NCI-H69 (cell line): ENCODE measurements at places on chromosomes 6 and 20.
A peak's percentile ranks its signal among the peaks of the same experiment; 100 is the strongest.

DNA sequence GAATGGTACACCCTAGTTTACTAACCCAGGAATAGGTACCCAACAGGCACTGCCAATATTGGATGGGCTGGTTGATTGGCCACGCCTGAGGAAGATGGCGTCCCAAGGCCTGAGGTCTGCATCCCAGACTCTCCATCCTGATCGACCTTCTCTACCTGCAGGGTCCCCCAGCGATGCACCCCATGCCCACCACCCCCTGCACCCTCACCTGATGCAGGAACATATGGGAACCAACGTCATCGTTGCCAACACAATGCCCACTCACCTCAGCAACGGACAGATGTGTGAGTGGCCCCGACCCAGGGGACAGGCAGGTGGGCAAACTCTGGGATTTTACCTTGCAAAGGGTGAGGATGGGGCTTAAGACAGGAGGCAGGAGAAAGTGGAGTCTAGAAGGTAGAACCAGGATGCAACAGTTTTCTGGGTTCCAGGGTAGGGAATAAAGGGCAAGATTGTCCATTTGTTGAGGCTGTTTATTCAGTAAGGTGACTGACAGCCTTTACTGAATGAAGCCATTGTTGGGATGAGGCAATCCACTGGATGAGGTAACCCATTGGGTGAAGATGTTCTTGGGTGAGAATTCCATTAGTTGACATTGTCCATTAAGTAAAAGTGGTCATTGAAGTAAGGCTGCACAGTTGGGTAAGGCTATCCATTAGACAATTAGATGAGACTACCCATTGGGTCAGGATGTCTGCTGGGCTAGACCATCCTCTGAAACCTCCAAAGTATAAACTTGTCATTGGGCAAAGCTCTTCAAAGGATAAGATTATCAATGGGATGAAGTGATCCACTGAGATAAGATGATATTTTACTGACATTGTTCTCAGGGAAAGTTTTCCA, 47.3 kb upstream of the TTPAL start:
- no peak for DNase-seq

DNA sequence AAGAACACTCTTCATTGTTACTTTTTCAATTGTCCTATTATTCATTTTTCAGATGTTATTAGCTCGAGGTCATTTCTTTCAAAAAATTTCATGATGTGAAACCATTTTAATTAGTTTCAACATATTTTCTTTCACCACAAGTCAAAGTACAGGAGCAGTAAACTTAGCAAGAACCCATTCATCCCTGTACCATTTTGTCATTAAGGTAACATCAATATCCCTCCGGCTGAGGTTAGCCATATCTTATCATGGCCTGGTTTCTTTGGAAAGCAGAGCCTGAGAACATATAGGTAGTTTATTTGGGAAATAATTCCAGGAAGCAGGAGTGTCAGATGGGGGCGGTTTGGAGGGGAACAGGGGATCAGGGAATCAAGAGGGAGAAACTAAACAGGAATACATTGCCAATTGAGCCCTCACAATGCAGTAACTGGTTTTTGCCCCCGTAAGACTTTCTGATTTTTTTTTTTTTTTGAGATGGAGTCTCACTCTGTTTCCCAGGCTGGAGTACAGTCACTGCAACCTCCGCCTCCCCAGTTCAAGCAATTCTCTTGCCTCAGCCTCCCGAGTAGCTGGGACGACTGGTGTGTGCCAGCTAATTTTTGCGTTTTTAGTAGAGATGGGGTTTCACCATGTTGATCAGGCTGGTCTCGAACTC, 83.7 kb downstream of the MKKS start:
- no peak for DNase-seq

DNA sequence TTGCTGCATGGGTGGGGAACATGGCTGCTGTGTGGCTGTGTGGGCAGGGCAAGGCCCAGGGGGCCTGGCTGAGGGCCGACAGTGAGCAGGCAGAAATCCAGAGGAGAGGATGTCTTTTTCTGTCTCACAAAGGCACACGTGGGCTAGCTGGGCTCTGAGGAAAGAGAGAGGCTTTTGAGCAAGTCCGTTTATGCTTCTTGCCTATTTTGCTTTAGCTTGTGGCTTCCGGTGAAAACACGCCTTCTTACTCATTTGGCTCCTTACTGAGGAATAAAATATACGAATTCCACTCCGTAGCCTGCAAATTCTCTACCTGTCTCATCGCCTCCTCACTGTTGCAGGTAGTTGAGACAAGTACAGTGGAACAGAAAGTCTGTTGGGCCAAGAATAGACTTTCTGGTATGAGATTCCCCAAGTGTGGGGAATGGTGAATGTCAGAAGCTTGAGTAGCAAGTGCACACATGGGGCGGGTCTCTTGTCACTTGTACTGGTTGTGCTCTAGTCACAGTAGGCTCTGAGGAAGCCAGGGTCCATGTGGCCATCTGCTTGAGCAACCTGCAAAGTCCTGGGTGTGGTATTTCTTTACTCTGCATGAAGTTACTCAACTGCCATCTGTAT, 28.4 kb downstream of the WRNIP1 start:
- peak; percentile 64 for DNase-seq

- no peak for DNase-seq
Measured at GRCh38 chr6:134642279-134642678, 307.6 kb downstream of the ALDH8A1 start.

GRCh38 chr6:5506149-5506548, 244.8 kb downstream of the FARS2 start:
- no peak for DNase-seq

DNA sequence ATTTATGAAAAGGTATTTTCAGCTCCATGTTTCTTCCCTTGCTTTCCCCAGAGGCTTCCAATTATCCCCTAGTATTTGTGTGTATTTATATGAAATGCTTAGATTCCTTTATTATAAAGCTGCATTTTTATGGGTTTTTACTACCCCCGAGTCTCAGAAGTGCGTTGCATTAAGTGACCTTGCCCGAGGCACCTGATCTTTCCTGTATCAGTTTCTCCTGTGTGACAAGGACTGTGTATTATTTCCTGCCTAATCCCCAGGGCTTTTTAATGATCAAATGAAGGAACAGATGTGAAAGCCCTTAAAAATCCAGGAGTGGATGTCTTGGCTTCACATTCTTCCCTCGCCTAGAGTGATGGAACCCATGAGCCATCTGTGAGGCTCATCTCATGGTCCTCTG, 118.8 kb downstream of the TULP4 start:
- DNase-seq: no peak

DNA sequence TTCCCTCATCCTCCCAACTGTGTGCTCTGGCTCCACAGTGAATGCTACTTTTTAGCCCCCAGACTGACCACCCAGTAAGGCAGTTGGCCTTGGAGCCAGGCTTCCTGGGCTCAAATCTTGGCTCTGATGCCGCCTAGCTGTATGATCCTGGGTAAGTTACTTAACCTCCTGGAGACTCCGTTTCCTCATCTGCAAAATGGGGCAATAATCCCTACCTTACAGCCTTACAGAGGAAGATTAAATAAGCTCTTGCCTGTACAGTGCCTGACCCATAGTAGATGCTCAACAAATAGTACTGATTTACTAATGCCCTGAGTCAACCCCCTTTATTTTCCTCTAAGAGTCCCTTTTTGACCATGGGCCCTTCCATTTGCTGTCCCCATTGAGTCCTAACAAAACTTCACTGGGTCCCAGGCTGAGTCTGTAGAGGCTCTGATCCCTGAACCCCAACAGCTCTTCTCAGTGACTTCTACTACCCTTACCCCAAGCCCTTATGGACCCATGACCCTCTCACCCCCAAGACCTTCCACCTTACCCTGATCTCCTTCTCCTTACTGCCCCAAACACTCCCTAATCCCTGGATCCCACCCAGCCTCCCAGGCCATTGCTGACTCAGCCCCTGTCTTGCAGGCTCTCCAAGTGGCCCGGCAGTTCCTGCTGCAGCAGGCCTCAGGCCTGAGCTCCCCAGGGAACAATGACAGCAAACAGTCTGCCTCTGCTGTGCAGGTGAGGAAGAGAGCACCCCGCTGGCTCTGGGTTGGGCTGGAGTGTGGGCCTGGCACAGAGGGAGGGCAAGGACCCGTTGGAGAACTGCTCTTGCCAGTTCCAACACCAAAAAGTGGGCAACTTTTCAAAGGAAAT, 31.4 kb downstream of the FOXP4 start:
- peak; percentile 98 for DNase-seq

DNA sequence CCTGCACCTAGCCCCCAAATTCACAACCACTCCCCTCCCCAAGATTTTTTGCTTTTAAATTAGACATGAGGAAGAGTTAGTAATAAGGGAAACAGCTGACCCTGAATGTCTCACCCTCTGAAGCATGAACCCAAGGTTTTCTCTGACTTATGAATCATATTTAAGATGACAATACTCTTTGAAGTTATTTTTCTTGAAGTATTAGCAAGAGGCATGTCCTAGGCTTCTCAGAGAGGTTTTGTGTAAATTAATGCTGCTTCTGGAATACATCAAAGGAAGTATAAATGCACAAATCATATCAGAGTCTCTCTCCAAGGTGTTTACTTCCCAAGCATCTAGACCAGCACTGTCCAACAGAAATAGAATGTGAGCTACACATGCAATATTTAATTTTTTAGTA, 408.1 kb upstream of the MARCKS start:
- no peak for DNase-seq

GRCh38 chr6:144216668-144217218, 66.4 kb downstream of the STX11 start:
- no peak for DNase-seq

- DNase-seq: peak; percentile 54
Measured at GRCh38 chr6:152135755-152136448, 328.4 kb downstream of the ESR1 start.

- DNase-seq: no peak
Measured at GRCh38 chr6:54071821-54072340, 39.4 kb upstream of the MLIP start.

DNA sequence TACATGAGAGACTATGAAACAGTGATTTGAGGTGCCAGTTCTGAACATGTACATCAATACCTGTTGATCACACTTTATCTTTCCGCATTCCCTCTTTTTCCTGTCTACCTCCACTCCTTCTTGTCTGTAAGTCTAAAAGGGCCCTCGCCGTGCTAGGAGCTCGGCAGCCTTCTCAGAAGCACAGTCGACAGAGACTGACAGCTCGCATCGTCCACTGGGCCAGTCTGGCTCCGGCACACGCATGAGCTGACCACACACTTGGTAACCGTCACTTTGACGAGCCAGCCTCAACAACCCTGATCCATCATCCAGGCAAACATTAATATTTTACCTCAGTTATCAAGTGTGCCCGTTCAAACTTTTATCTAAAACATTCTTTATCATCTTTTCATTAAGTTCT, 265.3 kb downstream of the TFAP2A start:
- no peak for DNase-seq

GRCh38 chr6:139361211-139361610, 13.2 kb downstream of the CITED2 start:
- DNase-seq: peak; percentile 62

- DNase-seq: no peak
Measured at GRCh38 chr6:144912474-144912873, 627.3 kb downstream of the UTRN start.

DNA sequence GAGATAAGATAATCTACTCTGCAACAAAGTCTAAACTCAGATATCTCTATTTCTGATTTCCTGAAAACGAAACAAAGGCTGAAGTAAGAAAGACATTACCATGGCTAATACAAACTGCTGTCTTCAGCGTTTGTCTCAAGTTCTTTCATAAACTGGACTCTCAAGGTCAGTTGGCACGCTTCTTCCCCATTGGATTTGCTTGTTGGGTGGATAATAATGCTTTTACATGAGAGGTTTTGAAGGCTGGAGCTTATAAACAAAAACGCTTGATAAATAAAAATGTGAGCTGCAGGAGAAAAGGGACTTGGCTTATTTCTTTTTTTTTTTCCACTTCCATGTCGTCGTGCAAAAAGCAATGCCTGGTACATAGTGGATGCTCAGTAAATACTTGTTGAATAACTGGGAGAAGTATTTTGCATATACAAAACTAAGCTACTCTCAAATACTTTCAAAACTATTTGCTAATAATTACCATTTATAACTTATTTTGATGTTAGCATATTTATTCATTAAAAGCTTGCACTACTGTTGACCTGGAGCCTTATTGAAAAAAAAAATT, 65.7 kb upstream of the EEF1A1 start:
- no peak for DNase-seq

DNA sequence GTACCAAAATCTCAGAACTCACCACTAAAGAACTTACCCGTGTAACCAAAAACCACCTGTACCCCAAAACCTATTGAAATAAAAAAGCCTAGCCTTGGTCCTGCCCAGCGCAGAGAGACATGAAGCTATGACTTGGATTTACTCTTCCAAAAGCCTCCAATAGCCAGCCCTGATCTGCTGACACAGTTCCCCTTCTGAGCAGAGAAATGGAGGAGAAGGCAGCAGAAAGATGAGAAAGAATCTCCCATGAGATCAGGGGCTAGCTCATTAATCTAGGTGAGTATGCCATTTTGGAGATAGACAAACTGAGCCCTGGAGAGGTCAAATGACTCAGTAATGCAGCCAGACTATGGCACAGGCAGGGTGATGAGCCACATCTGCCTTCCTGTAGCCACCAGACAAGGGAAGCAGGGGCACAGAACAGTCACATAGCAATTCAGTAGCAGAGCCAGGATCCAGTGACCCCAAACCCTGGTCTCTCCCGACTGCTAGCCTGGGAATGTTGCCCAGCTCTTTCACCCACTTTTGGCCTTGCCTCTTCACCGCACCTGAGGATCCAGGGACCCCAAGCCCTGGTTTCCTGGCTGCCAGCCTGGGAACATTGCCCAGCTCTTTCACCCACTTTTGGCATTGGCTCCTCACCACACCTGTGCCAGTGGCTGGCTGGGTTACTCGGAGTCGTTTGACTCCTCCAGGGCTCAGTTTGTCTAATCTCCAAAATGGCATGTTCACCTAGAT, 7.2 kb upstream of the SDCBP2 start:
- no peak for DNase-seq

DNA sequence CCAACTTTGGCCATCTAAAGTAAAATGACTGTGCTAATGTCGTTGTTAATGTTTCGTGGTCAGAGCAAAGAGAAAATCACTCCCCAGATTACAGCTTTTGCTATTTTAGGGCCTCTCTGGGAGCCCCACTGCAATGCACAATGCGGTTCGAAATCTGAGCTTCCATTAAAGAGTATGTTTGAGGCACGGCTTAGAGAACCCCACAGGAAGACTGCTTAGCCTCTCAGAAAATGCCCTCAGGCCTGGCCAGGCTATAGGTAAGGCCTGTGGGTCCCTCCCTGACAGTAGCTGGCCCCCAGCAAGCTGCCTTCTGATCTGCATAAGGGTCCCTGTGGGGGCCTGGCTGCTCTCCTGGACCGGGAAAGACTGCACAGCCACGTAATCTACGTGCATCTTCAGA, 274.6 kb downstream of the PTPRT start:
- no peak for DNase-seq

GRCh38 chr6:165086814-165087213, 222.6 kb downstream of the C6orf118 start:
- DNase-seq: no peak

GRCh38 chr6:113439866-113440265, 417.3 kb upstream of the MARCKS start:
- no peak for DNase-seq

DNA sequence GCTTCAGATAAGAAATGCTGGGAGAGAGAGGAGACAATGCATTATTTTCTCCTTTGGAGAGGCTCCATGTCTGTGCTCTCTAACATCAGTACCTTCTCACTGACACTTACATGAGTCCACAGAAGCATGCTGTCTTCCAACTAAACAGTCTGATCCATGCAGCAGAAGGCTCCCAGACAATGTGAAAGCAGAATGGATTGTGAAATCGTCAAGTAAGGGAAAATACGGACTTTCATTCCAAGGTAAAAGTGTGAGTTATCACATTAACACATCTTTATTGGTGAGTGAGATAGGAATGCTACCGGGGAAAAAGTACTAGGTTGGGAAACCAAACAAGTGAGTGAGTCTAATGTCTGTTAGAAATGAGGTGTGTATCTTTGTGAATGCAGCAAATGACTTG, 167.6 kb upstream of the KCNK16 start:
- no peak for DNase-seq
